ENCODE measurements at places on chromosomes 11 and 22.

- no peak for DNase-seq
These were observed 21.9 kb upstream of the RAB30 start for GRCh38 chr11:83093634-83094033.

DNA sequence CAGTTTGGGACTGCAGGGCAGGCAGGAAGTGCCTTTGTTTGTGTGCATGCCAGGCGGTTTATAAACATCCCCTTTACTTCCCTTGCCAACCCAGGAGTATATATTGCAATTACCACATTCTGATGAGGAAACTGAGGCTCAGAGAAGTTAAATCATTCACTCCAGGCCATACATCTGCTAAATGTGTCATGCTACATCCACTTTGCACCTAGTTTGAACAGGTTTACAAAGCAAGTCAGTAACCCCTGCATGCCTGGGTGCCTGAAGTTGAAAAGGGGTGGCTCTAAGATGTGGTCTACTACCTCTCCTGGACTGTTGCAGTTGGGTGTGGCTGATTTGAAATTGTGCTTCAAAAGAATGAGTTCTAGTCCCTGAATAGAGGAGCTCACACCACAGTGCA lies 23.6 kb downstream of the FLI1 start:
- DNase-seq: no peak

GRCh38 chr11:6129635-6130034 lies 22.2 kb downstream of the OR56B4 start:
- no peak for DNase-seq

GRCh38 chr11:803770-804598 lies 1.0 kb downstream of the PIDD1 start:
- DNase-seq: no peak

DNA sequence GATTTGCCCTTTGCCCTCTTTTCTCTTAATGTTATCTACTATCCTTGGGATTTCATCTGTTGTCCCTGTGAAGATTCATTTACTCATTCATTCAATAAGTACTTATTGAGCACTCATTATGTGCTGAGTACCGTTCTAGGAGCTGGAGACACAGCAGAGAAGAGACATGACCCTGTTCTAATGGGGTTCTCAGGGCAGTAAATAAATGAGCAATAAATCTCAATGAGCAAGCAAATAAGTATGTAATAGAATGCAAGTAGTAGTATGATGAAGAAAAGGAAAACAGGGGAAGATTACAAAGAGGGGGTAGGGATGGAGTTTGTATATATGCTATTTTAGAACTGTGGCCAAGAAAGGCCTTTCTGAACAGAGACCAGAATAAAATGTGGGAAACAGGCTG lies 34.2 kb upstream of the NRIP3 start:
- no peak for DNase-seq

GRCh38 chr11:66906061-66906733 lies 49.3 kb downstream of the LRFN4 start:
- no peak for DNase-seq

DNA sequence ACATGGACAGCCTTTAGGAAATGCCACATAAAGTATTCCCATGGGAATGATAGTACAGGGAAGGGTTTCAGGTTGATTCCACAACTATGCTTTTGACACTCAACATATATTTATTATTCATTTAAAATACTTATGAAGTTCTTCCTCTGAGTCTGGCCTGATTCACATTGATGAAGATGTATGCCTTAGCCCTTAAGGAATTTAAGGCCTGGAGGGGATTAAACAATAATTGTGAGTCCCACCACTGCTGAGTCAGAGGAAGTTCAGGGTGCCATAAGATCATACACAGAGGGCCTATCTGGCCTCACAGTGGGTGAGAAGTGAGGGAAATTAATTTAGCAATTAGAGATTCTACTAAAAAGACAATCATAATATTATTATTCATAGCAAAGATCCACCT lies 161.1 kb upstream of the SNX19 start:
- DNase-seq: no peak

- DNase-seq: no peak
These were observed 236.3 kb downstream of the KIRREL3 start for GRCh38 chr11:126764231-126764630.

- DNase-seq: no peak
These were observed 44.0 kb downstream of the SERPINH1 start for GRCh38 chr11:75606099-75606498.

DNA sequence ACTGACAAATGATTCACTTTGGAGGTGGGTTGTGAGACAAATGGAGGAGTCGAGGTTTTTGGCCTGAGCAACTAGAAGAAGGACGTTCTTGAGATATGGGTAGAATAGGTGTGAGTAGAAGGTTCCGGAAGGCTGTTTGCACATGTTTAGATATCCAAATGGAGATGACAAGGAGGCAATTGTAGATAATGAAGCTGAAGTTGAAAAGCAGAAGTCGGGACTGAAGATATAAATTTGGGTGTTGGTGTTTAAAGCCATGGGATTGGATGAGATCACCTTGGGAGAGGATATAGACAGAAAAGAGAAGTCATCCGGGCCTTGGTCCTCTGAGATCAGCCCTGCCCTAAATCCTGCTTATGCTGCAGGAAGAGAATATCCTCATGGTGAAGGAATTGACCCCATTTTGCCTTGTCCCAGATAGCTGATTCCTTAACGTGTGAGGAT lies 75.5 kb upstream of the CD44 start:
- no peak for DNase-seq

DNA sequence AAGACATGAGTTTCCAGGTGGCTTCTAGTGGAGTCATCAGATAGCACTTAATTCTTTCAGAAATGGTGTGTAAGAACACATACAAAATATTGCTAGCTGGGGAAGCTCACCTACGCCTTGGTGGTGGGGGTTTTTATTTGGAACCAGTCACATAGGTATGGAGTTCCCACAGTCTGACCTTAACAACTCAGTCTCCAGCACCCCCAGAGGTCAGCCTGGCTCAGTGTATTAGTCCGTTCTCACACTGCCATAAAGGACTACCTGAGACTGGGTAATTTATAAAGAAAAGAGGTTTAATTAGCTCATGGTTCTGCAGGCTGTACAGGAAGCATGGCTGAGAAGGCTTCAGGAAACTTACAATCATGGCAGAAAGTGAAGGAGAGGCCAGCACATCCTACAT lies 317.5 kb upstream of the ZC3H12C start:
- DNase-seq: no peak

DNA sequence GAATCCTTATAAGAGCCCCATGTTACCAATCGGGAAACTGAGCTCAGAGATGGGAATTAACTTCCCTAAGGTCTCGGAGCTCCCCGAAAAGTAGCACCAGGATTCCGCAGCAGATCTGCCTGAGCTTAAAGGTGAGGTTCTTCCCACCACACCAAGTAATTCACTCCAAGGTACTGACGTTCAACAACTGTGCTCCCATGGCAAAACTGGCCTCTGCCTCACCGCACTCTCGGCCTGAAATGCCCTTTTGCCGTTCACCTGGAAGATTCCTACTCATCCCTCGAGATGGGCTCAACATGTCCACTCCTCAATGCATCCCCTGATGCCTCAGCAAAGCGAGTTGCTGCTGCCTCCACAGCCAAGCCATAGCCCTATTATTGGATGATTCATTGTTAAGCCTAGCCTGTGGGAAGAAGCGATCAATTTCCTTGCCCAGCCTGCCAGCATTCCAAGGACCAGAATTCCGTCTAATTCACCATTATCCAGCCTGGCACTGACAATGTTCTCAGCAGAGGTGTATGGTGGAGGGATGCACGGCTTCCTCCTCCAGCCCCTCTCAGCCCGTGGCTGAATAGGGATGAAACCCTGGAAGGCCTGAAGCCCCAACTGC lies 4.2 kb downstream of the PLAAT3 start:
- no peak for DNase-seq

DNA sequence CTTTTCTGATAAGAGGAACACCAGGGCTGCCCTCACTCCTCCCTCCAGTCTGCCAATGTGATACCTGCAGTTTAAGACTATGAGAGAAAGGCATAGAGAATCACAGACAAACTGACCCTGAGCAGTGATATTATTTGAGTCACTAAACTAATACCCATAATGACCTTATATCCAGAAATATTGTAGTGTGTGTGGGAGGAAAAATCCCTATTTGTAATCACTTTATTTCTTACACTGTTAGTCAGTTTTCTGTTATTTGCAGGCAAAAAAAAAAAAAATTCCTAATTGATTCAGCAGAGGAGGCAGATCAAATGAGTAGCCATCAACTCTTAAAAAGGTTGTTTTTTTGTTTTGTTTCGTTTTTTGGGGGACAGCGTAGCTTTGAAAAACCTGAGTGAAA lies 82.5 kb downstream of the MAML2 start:
- no peak for DNase-seq

DNA sequence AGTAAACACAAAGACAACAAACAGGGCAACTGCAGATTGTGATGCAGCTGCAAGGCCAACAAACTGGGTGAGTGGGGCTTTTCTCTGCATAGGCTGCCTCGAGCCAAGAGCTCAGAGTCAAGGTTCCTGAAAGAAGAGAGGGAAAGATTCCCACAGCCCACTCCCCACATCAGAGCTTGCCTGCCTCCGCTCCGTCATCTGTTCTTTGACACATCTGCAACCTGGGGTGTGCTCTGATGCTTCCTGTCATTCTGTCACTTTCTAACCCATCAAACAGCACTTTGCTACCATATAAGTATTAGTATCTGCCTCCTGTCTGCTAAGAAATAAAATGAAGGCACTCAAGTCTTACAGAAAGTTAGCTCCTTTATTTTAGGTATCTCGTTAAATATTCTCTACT lies 46.9 kb downstream of the C22orf31 start:
- DNase-seq: no peak

GRCh38 chr11:116819049-116819448 lies 4.1 kb downstream of the APOA4 start:
- DNase-seq: no peak

GRCh38 chr11:35764417-35764816 lies 101.8 kb downstream of the TRIM44 start:
- DNase-seq: no peak

- peak; percentile 85 for DNase-seq
These were observed 305.1 kb downstream of the CNTN5 start for GRCh38 chr11:99325847-99326246.

GRCh38 chr11:10351765-10352641 lies 47.1 kb downstream of the ADM start:
- DNase-seq: no peak

- DNase-seq: no peak
These were observed 41.3 kb downstream of the ALX4 start for GRCh38 chr11:44268614-44269080.
